ENCODE measurements at places on chromosomes 2 and 18.

DNA sequence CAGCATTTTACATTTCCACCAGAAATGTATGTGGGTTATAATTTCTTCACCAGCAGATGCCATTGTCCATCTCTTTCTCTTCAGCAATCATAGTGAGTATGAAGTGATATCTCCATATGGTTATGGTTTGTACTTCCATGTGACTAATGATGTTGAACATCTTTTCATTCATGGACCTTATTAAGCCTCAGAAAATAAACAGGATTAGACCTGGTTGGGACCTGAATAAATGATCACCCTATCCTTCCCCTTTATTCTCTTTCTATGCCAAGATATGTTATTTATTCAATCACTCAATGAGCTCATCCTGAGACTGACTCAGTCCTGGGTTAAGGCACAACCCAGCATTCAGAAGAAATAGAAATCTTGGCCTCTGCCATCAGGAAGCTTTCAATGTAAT is 86.6 kb downstream of the ANTXR1 start:
- no peak for DNase-seq

- no peak for DNase-seq
These were observed 69.5 kb downstream of the HNRNPLL start for GRCh38 chr2:38533180-38533579.

DNA sequence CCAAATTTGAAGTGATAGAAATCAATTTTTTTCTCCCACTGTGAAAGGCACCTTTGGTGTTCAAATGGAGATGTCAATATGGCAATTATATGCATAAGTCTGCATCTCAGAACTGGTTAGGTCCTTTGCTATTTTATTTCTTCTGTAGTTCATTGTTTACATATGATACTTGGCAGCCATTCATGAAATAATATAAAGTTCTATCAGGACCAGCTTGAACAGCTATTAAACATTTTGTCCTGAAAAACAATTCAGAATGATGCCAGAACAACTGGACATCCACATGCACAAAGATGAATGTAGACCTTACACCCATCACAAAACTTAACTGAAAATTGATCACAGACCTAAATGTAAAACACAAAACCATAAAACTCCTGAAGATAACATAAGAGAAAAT is 41.8 kb upstream of the ARHGAP28 start:
- no peak for DNase-seq

GRCh38 chr18:79185648-79186047 is 116.5 kb downstream of the ATP9B start:
- DNase-seq = no peak

DNA sequence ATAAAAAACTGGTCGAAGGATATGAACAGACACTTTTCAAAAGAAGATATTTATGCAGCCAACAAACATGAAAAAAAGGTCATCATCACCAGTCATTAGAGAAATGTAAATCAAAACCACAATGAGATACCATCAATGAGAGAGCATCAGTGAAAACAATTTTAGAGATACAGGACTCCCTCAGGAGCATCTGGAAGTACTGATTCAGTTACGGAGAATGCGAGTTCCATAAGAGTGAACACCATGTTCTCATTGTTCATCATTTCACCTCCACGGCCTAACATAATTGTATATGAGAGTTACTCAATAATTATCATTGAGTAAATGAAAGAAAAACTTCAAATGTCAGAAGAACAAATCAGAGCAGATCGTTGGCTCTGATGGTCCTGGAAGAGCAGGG is 140.9 kb upstream of the TANK start:
- DNase-seq = no peak

- DNase-seq = no peak
These were observed 176.6 kb downstream of the DYSF start for GRCh38 chr2:71629771-71630453.

DNA sequence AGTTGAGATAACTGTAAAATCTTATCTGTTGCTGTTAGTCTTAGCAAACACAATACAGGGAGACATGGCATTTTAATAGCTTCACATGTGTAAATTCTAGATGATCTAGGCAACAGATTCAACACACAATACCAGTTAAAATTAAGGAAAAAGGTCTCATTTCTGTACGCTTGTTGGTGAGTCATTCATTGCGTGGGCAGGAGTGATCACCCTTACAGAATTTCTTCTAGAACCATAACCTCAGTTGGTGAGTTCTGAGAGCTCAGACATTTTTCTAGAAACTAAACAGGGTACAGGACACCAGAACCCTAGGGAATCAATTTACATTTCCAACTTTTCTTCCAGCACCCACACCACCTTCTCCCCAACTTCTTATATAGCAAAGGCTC is 81.9 kb downstream of the SLC8A1 start:
- DNase-seq = no peak

DNA sequence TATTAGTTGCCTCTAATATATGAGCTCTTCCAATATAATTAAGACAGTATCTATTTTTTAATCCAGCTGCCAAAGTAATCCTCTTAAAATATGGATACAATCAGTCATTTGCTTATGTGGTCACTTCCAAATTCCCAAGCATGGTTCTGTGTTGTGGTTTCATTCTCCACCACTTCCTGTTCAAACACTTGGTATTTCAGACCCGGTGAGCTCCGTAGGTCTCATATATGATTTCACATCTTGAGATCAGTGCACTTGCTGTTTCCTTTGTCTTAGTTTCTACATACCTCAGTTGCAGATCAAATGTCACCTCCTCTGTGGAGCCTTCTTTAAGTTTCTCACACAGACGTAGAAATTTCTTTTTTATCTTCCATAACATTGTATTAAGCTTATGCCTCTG is 254.2 kb downstream of the KCNS3 start:
- no peak for DNase-seq

DNA sequence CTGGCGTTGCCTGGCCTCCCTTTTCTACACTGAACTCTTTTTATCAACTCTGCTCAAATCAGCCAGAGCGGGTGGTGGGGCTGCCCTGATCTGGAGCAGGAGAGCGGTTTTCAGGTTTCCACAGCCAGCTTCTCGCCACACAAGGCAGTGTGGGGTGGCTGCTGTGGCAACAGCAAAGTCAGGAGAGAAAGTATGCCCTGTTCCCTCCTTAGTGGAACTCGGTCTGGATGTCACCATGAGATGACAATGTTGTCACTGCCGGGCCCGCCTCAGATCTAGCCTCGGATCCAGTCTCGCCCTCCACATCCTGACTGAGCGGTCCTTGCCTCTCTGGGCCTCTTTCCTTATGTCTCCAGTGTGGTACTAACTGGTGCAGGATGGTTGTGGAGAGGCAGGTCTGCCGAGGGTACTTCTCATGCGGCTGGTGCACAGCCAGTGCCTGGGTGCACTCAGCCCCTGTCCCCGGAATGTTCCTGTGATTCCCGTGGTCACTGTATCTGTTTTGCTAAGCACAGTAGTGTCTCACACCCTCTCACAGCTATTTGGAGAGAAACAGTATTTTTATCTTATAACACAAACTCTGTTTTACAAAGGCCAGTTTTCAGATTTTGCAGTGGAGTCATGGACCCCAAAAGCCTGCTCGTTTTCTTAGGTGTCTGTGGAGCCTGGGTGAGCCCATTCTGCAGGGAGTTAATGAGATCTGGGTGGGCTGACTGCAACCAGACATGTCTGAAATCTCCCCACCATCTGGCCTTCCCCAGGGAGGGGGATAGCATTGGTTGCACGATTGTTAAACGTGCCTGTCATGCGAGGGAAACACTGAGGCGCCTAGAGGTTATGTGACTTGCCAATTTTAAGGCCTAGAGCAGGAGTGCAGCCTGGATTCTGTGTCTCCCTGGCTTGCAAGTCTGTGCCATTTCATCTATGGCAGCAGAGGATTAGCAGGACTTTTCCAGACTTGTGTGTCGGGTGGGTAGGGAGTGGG is 261.1 kb upstream of the AGAP1 start:
- no peak for DNase-seq

DNA sequence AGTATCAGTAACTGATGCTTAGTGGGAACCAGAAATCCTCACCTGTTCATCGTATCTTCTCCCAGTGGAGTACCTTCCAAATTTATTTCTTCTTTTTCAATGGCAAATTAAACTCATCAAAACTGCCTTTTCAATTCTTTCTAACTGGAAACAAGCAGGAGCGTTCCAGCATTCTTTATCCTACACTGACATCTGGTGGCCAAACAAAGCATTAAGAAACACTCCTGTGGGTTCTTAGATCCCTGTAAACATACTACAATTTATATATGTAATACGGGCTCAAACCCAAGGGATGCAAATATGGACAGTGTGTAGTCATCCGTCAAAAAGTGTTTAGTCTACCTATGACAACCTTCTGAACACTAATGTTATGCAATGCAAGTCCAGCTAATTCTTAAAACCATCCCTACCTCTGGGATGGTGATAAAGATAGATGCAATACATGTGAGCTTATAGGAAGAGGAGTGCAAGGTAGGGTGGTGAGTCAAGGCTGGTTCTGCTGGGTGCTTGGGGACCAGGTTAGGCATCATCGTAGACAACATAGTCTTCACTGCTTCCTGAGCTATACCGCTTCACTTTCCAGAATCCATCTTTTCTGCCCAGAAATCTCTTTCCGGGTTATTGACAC is 375.0 kb downstream of the CTNNA2 start:
- peak; percentile 72 for DNase-seq

- no peak for DNase-seq
These were observed 54.7 kb upstream of the ID2 start for GRCh38 chr2:8627019-8627691.

DNA sequence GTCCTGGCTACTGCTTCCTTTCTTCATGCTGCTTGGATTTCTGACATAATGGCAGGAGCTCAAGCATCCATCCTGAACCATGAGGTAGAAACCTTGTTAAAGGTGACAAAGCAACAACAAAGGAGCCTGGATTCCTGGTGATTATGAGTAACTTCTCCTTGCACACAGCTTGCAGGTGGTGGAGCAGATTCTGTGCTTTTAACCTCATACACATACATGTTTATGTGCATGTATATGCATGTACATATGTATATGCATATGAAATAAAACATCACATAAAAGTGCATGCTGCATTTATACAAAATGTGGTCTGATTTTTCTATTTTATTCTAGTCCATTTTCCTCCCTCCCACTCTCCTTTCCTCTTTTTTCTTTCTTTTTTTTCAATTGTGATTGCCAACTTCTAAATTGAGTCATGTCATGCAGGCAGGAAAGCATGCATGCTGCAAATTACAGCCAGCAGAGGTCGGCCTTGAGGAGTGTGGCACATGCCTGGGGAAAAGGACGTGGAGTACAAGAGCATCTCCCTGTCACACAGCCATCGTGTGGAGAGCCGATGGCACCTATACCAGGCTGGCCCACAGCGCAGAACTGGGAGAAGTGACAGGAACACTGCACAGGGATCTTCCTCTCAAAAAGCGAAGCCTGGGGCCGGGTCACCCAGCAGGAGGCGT is 17.9 kb downstream of the LCT start:
- peak; percentile 26 for DNase-seq

GRCh38 chr2:63788071-63788470 is 53.6 kb upstream of the UGP2 start:
- DNase-seq = no peak

GRCh38 chr18:3441290-3441689 is 8.7 kb upstream of the TGIF1 start:
- no peak for DNase-seq

- no peak for DNase-seq
These were observed 26.6 kb upstream of the NAPG start for GRCh38 chr18:10499230-10499629.

- no peak for DNase-seq
These were observed 144.4 kb upstream of the LYPD6 start for GRCh38 chr2:149185942-149186490.

- DNase-seq = no peak
These were observed 88.1 kb downstream of the NDUFA10 start for GRCh38 chr2:239936838-239937581.

- no peak for DNase-seq
These were observed 297.6 kb downstream of the CDH7 start for GRCh38 chr18:66048406-66048805.

DNA sequence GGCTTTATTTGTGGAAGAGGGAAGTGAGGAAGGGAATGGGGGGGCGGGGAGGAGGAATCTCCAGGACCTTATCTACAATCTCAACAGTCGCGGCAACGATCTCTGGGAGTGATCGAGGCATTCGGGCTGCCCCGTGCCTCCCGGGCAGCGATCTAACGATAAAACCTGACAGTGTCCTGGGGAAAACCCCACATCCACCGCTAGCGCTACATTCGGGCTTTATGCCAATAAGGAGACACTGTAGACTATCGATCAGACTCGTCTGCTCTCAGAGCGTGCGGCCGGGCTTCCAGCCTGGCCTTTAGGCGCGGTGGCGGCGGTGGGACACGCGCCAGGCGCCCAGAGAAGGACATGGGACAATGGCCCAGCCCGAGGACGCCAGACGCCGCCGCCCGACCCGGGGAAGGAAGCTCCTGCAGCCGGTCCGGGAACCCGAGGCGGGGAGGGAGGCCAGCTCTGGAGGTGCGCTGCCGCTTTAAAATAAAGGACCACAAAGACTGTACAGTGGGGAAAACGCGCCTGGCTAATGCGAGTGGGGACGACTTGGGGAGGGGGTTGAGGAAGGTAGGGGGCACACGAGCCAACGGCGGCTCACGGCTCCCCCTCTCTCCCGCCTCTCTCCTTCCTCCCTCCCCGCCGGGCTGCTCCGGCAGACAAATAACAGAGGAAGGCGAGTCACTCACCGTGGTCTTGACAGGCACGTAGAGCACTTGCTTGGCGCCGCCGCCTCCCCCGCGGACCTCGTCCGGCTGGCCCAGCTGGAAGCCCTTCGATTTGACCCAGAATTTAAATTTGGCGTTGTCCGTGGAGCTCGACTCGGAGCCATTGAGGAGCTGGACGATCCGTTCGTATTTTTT is 2.2 kb downstream of the NOL4 start:
- DNase-seq = no peak

DNA sequence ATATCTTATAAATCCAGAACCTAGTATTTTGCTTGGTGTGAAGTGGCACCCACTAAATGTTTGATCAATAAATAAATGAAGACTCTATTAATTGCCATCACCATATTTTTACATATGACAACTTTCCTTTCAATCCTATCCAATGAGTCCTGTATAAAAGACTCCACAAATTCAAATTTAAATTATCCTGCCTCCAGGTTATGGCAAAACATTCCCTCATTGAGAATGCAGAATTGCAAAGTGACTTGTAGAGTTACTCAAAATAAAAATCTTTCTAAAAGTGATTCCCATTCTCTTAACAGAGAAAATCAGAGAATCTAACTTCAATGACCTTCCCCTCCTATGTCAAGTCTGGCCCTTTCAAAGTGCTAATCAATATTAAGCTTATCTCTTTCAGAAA is 236.8 kb downstream of the GRB14 start:
- DNase-seq = no peak

GRCh38 chr2:223044916-223045700 is 6.9 kb upstream of the KCNE4 start:
- no peak for DNase-seq

Data from T47D (cell line).